ENCODE measurements at places on chromosomes 2 and 18.

- DNase-seq = peak; percentile 28
Measured at GRCh38 chr2:72770879-72771461, 54.9 kb downstream of the EXOC6B start.

GRCh38 chr18:27645929-27646328, 460.8 kb upstream of the CHST9 start:
- DNase-seq = no peak

DNA sequence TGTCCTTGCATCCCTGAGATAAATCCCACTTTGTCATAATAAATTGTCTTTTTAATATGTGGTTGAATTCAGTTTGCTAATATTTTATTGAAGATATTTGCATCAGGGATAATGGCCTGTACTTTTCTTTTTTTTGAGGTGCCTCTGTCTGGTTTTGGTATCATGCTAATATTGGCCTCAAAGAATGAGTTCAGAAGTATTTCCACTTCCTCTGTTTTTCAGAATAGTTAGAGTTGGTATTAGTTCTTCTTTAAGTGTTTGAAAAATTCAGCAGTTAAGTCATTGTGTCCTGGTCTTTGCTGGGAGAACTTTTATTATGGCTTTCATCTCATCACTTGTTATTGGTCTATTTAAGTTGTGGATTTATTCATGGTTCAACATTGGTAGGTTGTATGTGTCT, 464.1 kb upstream of the CRIM1 start:
- DNase-seq = no peak

DNA sequence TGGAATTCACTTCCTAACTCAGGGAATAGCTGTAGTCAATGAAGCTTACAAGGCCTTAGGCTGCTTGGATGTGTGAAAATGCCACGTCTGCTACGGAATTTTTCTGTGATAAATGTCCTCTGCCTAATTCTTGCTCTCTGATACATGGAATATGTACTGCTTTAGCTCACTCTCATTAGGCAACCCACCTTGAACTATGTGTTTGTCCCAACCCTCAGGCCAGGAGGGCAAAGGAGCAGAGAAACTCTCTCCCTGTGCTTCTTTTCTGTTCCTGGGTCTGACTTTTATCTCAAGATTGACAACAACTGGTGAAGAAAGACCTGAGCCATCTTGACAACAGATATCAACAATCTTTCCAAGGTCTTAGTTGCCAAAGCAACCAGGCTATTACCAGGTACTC, 143.9 kb downstream of the GCA start:
- no peak for DNase-seq

- no peak for DNase-seq
Measured at GRCh38 chr2:42339191-42339912, 21.7 kb downstream of the COX7A2L start.

GRCh38 chr2:152580714-152581113, 136.5 kb downstream of the PRPF40A start:
- no peak for DNase-seq

DNA sequence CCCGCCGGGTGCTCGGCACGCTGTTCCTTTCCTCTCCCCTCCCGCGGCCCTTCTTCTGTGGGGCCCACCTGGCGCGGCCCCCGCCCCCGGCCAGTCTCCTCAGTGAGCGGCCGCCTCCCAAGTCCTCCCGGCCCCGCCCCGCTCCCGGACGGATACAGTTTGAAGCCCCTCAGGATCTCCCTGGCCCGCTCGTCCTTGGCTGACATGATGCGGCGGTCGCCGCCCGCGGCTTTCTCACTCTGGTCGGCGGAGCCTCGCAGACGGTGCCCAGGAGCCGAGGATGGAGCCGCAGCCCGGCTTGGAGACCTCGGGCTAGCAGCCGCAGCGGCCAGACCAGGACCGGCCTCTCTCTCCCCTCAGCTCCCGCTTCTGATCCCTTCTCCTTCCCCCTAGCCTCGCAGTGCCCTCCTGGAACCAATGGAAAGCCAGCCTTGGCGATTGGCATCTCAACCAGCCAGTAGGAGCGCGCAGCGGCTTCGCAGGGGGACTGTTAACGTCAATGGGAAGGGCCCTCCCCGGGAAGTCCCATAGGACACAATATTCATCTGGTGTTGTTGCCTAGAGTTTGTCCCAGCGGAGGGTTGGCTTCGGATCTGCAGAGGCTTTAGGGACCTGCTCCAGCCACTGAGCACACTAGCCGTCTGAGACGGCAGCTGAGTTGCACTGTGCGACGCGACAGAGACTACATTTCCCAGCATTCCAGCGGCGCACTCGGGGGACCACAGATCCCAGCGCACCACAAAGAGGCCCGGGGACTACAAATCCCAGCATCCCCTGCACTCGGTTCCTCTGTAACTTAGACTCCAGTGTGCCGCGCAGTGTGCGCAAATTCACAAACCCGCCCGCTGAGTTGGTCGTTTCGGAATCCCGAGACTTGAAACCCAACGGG, at the start of gene PDE6D:
Gene PDE6D, minus strand, starts transcription at position 374 of the 889 bp plus-strand sequence. Its CDS starts 168 bp downstream, at position 206.
- peak; percentile 97 for DNase-seq

All from D721Med (cell line).